ENCODE measurements at places on chromosomes 7 and 10. TPM values are rescaled to one million over a fixed set of nuclear protein-coding genes. Genes with fewer than 3 reads are reported as not detected.
A peak's percentile ranks its signal among the peaks of the same experiment; 100 is the strongest.

DNA sequence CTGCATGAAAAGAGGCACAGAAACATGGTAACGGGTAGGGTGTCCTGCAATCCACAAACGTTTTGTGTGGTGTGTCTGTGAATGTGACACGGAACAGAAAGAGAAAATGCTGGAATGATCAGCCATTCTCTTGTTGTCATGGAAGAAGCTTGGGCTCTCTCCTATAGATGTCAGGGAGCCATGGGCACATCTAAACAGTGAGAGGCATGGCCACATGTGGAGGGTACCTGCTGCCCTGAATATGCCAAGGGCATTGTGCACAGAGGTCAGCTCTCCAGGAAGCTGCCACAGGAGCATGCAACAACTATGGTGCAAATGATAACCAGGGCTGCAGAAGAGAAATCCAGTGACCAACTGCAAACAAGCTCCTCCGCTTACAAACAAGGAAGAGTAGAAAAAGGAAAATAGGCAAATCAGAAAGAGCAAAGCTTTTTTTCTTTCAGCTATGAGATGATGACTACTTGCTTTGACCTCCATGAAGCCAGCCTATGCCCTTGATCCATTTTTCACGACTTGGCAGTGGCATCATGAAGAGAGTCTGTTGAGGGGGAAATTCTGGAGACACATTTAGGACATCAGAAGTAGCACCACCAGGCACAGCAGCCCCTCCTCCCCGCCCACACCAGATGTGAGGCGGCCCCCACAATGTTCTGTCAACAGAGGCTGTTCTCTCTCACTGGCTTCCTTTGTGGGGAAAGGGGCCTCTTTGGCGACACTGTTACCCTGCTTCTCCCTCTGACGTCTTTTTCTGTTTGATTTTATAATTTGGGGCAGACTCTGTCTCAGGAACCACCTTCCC lies 4.8 kb upstream of the PDE1C start:
- H3K27me3 ChIP-seq, result peaks cover 56% of the 10 kb centered on the region
- H3K27ac ChIP-seq, result no peak overlapping the region
- no peak overlapping the region for H3K4me3 ChIP-seq
- no peak for DNase-seq
- no peaks in the 10 kb centered on the region for H3K36me3 ChIP-seq

DNA sequence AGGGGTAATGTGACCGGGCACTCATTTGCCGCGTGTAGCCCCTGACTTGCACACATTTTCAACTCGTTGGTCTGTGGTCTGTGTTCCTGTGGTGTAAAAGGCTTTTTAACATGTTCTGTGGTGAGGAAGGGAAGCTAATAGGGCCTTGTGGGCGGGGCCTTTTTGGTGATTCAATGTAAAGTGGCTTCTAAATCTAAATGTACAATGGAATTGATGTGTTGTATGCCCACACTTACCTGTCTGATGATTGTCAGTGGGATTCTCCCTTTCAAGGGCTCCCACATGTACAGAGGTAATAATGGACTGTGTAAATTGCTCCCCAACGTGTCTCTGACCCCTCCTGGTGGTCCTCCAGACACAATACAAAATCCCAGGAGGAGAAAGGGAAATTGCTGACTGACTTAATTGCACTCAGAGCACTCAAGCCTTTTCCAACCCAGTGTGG lies 43.1 kb upstream of the GATAD1 start:
- H3K27me3 ChIP-seq, result no peaks in the 10 kb centered on the region
- H3K36me3 ChIP-seq, result no peaks in the 10 kb centered on the region
- no peak for DNase-seq
- H3K27ac ChIP-seq, result peak overlapping the region; percentile 21

DNA sequence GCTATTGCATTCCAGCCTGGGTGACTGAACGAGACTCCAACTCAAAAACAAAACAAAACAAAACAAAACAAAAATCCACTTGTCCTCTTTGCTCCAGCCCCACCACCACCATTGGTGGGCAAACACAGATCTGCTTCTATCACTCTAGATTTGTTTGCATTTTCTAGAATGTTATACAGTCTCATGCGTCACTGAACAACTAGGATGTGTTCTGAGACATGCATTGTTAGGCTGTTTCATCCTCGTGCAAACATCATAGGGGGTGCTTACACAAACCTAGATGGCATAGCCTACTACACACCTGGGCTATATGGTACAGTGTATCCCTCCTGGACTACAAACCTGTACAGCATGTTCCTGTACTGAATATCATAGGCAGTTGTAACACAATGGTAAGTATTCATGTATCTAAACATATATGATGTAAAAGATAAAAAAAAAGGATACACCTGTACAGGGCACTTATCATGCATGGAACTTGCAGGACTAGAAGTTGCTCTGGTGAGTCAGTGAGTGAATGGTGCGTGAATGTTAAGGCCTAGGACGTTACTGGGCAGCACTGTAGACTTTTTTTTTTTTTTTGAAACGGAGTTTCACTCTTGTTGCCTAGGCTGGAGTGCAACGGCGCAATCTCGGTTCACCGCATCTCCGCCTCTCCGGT lies 45.3 kb downstream of the BTBD16 start:
- H3K27me3 ChIP-seq, result no peaks in the 10 kb centered on the region
- H3K27ac ChIP-seq, result no peak overlapping the region
- peaks cover 1% of the 10 kb centered on the region for H3K36me3 ChIP-seq
- no peak overlapping the region for H3K4me3 ChIP-seq
- H3K4me1 ChIP-seq, result peaks cover 7% of the 10 kb centered on the region

- H3K27ac ChIP-seq, result no peak overlapping the region
- DNase-seq, result no peak
- H3K4me3 ChIP-seq, result no peak overlapping the region
- H3K36me3 ChIP-seq, result peaks cover 10% of the 10 kb centered on the region
- peaks cover 12% of the 10 kb centered on the region for H3K4me1 ChIP-seq
- H3K27me3 ChIP-seq, result peaks cover 45% of the 10 kb centered on the region
These were observed 41.1 kb upstream of the FAM133B start for GRCh38 chr7:92631067-92631849.

DNA sequence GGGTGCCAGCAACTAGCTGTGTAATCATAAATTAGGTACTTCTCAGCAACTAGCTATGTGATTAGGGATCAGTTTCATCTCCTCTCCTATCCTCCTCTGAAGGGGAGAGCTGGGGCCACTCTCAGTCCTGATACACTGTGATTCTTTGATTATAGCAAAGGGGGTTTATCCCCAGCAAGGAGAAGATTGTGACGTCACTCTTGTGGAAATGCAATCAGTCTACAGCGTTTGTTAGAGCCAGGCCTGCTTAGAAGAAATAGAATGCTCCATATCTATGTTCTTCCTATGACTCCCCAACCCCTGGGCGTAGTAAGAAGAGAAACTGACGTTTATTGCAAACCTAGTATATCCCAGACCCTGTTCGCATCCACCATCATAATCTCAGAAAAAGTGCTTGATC lies 308.2 kb downstream of the GFRA1 start:
- H3K4me3 ChIP-seq, result no peak overlapping the region
- H3K4me1 ChIP-seq, result no peaks in the 10 kb centered on the region
- DNase-seq, result no peak
- H3K36me3 ChIP-seq, result no peaks in the 10 kb centered on the region
- H3K27me3 ChIP-seq, result peaks cover 14% of the 10 kb centered on the region

GRCh38 chr10:36507715-36508114 lies 617.7 kb upstream of the ANKRD30A start:
- H3K4me1 ChIP-seq, result no peaks in the 10 kb centered on the region
- H3K27ac ChIP-seq, result no peak overlapping the region
- H3K36me3 ChIP-seq, result no peaks in the 10 kb centered on the region
- H3K27me3 ChIP-seq, result no peaks in the 10 kb centered on the region

- no peaks in the 10 kb centered on the region for H3K36me3 ChIP-seq
- peaks cover 9% of the 10 kb centered on the region for H3K27me3 ChIP-seq
- H3K4me1 ChIP-seq, result no peaks in the 10 kb centered on the region
- H3K4me3 ChIP-seq, result no peak overlapping the region
- no peak overlapping the region for H3K27ac ChIP-seq
These were observed 755.4 kb downstream of the GRID1 start for GRCh38 chr10:85611093-85611740.

- no peak overlapping the region for H3K27ac ChIP-seq
- no peaks in the 10 kb centered on the region for H3K36me3 ChIP-seq
- H3K27me3 ChIP-seq, result no peaks in the 10 kb centered on the region
- no peak overlapping the region for H3K4me3 ChIP-seq
- DNase-seq, result no peak
These were observed 120.0 kb downstream of the SRPK2 start for GRCh38 chr7:105268511-105269392.

DNA sequence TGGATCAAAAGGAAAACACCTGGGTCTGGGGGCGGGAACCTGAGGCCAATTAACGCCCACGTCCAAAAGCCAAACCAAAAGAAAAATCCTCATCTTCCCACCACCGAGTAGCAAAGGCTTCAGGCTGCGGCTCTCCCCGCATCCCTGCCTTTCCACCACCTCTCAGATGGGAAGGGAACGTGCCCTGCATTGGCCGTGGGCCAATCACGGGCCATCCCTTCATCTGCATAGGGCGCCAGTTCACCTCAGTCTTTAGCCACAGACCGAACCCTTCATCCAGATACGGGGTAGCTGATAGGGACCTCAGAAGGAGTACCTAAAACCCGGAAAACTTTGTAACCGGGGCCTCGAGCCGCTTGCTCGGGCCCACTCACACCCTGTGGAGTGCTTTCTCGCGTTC lies 626 bp downstream of the PRPF18 start:
- peak overlapping the region; percentile 95 for H3K27ac ChIP-seq
- no peak for DNase-seq
- peaks cover 23% of the 10 kb centered on the region for H3K4me1 ChIP-seq
- H3K27me3 ChIP-seq, result no peaks in the 10 kb centered on the region

- H3K27ac ChIP-seq, result no peak overlapping the region
- peaks cover 10% of the 10 kb centered on the region for H3K4me1 ChIP-seq
- H3K36me3 ChIP-seq, result peaks cover 11% of the 10 kb centered on the region
- no peaks in the 10 kb centered on the region for H3K27me3 ChIP-seq
- H3K4me3 ChIP-seq, result no peak overlapping the region
These were observed 107.2 kb upstream of the TCF7L2 start for GRCh38 chr10:112842832-112843360.

- peaks cover 11% of the 10 kb centered on the region for H3K27me3 ChIP-seq
- H3K4me1 ChIP-seq, result no peaks in the 10 kb centered on the region
These were observed 113.4 kb downstream of the PTPN20 start for GRCh38 chr10:47024399-47025252.

DNA sequence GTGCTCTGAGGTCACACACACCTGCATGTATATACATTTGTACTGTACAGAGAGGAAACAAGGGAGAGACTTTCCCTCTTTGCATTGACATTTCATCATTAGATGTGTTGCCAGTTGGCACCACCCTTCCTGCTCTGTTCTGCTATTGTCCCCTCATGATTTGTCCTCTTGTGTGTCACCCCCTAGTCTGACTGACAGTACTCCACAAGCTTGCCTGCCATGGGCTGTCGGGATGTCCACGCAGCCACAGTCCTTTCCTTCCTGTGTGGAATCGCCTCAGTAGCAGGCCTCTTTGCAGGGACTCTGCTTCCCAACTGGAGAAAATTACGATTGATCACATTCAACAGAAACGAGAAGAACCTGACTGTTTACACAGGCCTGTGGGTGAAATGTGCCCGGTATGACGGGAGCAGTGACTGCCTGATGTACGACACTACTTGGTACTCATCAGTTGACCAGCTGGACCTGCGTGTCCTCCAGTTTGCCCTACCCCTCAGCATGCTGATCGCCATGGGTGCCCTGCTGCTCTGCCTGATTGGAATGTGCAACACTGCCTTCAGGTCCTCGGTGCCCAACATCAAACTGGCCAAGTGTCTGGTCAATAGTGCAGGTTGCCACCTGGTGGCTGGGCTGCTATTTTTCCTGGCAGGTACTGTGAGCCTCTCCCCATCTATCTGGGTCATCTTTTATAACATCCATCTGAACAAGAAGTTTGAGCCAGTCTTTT lies 9.4 kb downstream of the CLDN12 start:
- H3K36me3 ChIP-seq, result peaks cover 16% of the 10 kb centered on the region
- H3K27ac ChIP-seq, result no peak overlapping the region
- DNase-seq, result no peak

DNA sequence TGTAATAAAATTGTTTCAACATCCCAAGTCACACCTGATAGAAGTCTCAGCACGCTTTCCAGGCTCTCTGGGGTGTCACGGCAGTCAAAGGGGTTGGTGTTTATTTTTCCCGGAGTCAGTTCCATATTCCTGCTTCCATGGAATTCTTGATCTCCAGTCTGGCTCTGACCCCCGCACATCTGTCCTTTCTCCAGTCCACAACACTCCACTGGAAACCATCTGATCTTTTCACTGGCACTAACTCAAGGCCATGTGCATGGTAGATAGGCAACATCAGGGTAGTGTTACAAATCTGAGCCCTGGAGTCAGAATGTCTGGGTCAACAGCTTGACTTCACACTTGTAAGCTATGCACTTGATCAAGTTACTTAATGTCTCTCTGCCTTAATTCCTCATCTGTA lies 176.2 kb downstream of the WDR11 start:
- H3K27ac ChIP-seq, result no peak overlapping the region
- H3K4me1 ChIP-seq, result peaks cover 13% of the 10 kb centered on the region
- no peaks in the 10 kb centered on the region for H3K36me3 ChIP-seq
- no peak for DNase-seq
- no peaks in the 10 kb centered on the region for H3K27me3 ChIP-seq

DNA sequence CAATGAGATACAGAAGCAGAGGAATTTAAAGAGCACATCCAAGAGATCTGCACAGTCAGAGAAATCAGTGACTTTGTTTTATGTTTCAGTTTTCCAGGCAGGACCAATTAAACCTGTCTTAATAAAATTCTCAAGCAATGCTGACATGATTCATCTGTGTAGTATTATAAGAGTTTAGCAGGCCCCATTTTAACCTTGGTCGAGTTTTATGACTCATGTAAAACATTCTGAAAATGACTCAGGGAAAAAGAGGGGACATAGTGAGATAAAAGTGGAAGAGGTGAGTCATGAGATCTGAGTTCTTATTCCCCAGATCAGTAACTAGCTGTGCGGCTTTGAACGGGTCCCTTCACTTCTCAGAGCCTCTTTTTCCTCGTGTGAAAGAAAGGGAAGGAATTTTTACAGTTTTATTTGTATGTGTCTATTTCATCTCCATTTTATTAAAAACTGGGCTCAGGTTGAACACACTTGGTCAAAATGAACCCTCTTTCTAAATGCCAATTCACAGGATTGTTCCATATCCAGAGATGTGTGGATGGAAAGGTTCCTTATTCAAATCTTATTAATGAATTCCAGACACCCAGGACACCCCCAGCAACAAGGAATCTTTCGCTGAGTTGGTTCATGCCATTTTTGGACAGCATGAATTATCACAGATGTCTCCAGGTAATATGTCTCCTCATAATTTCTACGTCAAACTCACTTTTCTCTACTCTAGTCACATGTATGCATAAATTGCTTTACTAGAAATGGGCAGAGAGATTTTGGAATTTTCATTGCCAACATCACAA lies 143.2 kb downstream of the JAZF1 start:
- no peak overlapping the region for H3K27ac ChIP-seq
- DNase-seq, result no peak
- H3K4me1 ChIP-seq, result no peaks in the 10 kb centered on the region

Gene HACD1
- 15.9 TPM for total RNA-seq

Gene WIPF3
- 9.5 TPM for total RNA-seq

Gene WAPL
- total RNA-seq, result 49.6 TPM

Gene PPRC1
- 40.1 TPM for total RNA-seq

Gene ANKRD22
- 0.18 TPM for total RNA-seq

Gene PDE1C
- total RNA-seq, result 1.0 TPM

Gene VSTM4
- 0.40 TPM for total RNA-seq
